ENCODE measurements at places on chromosomes 2 and 18. TPM values are rescaled to one million over a fixed set of nuclear protein-coding genes. Genes with fewer than 3 reads are reported as not detected.

The RAB10 gene
- 94.1 TPM for total RNA-seq

DNA sequence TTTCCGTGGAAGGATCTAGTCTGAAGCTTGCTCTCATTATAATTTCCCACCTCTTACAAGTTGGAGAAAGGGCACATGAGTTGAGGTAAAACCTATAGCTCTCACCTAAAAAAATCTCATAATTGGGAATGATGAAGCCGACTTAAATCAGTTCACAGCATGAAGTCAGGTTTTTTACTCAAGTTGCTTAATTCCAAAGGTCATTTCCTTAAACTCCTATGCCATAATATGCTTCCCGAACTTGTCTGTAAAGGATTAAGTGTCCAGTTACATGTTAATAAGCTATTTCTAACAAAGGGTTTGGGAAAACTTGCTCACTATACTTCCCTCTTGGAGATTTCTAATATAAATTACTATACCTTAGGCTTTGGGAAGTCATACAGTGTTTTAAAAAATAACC is 481.2 kb downstream of the NUP35 start:
- DNase-seq = no peak

- no peak for DNase-seq
Measured at GRCh38 chr2:202149155-202149762, 76.2 kb downstream of the KIAA2012 start.

DNA sequence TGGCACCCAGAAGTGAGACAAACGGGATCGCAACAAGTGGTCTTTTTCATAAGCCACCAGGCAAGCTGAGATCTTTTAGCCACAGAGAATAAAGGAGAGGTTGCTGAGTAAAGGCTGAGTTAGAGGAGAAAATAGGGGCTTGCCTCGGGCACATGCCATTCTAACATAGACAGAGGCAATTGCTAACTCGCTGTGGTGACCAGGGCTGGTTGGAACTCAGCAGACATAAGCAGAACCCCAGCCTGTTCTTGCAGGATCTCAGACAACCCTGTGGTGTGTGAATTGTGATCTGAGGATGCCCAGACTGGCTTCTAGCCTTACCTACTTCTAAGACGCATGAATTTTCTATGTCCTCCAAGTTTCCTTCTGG is 300.2 kb downstream of the CDCA7 start:
- DNase-seq = no peak

GRCh38 chr2:9738535-9739496 is 104.5 kb upstream of the TAF1B start:
- DNase-seq = no peak

DNA sequence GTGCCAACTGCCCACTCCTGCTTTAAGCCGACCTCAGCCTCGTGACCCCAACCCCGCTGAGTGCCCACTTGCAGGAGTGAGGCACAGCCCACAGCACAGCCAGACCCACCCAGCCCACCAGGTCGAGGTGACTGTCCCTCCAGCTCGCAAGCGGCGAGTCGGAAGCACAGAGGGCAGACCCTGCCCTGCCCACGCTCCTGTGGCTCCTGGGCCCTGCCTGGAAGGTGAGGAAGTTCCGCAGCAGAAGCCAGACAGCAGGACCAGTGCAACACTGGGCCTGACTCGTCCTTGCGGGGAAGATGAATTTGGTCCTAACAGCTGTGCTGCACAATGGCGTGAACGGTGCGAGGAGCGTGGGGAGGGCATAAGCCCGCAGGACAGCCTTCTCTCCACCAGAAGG is 9.9 kb downstream of the DTYMK start:
- no peak for DNase-seq

GRCh38 chr18:62741118-62741566 is 25.8 kb downstream of the PHLPP1 start:
- DNase-seq = peak; percentile 92

GRCh38 chr2:7621018-7621814 is 704.0 kb downstream of the RNF144A start:
- DNase-seq = no peak

DNA sequence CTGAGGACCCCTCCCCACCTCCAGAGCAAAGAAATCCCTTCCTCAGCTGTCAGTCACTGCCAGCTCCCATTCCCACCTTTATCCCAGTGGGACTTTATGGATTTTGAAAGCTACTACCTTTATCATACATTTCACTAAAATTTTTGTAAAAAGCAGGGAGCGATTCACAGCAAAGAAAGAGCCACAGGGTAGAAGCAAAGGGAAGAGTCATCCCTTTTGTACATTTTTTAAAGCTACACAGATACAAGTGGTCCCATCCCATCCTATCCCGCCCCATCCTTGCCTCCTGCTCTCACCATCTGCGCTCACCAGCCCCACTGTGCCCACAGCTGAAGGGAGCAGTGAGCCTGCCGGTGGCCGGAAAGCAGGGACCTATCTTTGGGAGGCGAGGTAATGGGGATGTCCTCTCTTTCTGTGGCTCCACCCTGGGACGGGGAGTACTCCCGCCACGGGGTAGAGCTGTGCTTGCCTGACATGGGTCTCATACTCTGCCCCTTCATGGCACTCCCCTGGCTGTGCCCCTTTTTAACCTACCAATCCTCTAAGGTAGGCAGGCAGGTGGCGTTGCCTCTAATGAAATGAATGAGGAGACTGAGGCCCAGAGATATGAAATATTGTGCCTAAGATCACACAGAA is 13.2 kb downstream of the SH2D6 start:
- no peak for DNase-seq

DNA sequence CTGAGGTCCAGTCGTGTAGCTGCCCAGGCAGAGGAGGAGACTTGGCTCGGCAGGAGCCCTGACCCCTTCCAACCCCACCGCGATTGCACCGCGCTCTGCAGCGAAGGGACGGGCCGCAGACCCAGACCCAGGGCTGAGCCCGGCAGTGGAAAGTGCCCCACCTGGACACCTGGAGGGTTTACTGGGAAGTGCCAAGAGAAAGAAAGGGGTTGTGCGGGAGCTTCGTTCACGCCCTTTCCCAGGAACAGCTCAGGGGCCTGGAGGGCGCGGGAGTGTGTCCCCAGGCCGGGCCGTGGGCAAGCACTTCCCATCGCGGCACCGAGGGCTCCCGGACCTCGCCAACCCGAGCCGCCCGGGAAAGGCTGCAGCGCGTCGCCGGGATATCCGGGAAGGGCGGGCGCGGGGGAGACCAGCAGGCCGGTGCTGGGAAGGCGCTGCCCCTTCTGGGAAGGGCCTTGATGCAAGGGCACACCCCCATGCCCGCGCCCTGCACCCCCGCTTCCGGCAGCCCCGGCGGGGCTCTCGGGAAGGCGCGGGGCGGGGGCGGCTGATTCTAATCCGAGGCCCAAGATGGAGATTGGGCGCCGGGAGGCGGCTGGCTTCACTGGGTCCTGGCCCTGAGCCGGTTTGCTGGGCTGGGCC is 36.1 kb upstream of the MRPL33 start:
- peak; percentile 67 for DNase-seq

The MLPH gene
- 8.2 TPM for total RNA-seq

DNA sequence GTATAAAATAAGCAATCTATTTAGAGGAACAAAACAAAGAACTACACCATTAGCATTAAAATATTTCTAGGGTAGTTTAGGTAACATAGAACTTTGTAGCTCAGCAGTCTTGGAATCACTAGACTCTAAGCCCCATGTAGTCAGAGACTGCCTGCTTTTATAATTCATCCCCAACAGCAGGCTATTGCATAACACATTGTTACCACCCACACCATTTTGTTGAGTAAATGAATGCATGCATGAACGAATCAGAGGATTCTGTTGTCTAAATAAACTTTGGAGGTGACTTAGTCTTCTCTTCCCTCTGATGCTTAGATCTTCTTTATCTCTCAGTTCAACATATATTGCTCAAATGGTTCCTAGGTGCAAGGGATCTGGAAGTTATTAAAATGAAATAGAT is 167.6 kb upstream of the TNP1 start:
- peak; percentile 28 for DNase-seq

The GALNT3 gene
- 0.66 TPM for total RNA-seq

- DNase-seq = no peak
Measured at GRCh38 chr18:74459889-74460288, 2.8 kb upstream of the DIPK1C start.

The OSBPL6 gene
- total RNA-seq = 2.1 TPM

DNA sequence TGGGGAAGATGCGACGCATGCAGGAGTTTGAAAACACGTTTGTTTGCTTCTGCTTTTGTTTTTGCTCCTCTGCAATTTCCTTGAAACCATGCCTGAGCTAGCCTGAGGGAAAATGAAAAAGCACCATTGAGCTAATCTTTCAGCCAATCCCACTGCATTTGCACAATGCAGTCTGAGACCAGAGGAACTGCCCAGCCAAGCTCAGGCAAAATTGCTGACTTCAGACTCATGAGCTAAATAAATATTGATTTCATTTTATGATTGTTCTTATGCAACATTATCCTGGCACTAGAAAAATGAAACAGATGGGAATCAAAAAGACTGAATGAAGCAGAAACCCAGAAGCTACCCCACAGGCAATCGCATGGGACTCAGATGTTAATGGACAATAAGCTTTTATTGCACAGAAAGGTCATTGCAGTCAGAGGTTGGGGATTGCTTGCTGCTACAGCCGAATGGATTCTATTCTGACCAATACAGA is 37.0 kb downstream of the TPRKB start:
- DNase-seq = no peak

The QPCT gene
- total RNA-seq = 3.9 TPM

DNA sequence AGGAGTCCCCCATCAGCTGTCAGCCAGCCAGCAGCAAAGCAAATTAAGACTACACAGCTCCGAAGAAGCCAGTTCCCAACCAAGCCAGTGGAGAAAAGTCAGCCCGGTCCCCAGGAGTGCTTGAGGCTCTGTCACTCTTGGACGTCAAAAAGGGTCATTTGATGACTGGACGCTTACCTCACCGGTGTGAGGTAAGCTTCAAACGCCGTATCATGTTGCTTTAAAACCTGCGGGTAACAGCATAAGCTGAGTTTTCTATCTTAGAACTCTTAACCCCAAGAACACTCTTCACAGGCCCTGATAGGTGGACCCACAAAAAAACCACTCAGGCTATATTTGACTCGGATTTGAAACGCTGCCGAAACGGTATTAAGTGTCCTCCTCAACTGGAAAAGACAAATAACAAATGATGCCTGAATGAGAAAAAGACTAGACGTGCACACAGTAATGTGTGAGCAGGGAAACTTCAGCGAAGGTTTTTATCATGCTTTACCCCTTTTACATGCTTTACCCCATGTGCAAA is 682 bp upstream of the LNPK start:
- DNase-seq = peak; percentile 24

- DNase-seq = no peak
Measured at GRCh38 chr2:2707206-2707991, 376.3 kb upstream of the MYT1L start.

DNA sequence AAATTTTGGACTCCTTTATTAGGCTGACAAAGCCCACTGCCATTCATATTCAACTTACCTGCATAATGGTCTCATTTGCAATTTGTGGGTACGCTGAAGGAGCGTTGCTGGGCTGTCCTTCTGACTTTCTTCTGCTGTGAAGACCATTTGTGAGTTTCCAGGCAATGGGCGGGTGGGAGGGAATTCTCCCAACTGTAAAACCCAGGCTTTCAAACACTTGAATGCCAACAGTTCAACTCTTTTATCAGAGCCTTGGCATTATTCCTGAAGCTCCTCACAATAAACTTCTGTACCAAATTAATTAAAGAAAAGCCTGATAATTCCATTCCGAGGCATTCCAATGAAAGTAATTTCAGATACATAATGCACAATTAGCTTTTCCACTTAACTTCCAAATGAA is 35.2 kb upstream of the GPR39 start:
- DNase-seq = no peak

The RNU2-63P gene
- 268 TPM for total RNA-seq

The DES gene
- total RNA-seq = 69.3 TPM

GRCh38 chr2:106065268-106065982 is 128.7 kb downstream of the UXS1 start:
- DNase-seq = no peak

DNA sequence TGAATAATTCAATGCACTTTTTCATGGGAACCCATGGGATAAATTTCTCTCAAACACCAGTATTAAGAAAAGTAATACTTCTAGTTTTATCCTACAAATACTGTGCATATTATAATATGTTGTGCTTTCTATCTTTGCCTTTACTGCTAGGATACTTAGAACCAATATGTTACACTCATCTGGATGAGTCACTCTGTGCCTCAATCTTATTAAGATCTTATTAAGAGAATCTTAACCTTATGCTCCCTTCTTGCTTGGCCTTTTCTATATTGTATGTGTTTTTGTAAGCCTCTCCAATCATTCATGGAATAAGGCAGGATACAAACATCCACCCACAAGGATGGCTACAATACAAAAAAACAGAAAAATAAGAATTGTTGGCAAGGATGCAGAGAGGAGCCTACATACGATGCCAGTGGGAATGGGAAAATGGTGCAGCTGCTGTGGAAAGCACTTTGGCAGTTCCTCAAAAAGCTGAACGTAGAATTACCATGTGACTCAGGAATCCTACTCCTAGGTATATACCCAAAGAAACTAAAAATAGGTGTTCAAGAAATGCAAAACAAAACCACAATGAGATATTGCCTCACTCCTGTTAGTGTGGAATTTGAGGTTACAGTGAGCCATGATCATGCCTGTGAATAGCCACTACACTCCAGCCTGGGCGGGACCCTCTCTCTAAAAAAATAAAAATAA is 10.7 kb upstream of the TWSG1 start:
- DNase-seq = peak; percentile 64

- DNase-seq = no peak
Measured at GRCh38 chr2:130169896-130170295, 11.5 kb downstream of the SMPD4 start.

DNA sequence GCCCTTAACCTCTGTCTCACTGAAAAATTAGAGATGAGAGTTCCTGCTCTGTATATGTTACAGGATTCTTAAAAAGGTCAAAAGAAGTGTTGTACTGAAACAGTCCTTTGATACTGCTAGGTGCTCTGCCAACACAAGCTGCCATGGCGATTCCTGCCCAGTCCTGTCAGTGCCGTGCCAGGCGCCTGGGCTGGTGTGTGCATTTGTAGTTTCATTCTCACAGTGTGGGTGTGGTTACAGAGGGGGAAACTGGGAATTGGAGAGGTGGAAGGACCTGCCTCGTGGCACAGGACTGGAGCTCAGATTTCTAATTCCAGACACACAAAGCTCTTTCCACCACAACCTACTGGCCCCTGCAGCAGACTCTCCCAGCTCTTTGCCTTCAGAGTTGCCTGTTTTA is 122.3 kb upstream of the RAB6C start:
- DNase-seq = no peak

DNA sequence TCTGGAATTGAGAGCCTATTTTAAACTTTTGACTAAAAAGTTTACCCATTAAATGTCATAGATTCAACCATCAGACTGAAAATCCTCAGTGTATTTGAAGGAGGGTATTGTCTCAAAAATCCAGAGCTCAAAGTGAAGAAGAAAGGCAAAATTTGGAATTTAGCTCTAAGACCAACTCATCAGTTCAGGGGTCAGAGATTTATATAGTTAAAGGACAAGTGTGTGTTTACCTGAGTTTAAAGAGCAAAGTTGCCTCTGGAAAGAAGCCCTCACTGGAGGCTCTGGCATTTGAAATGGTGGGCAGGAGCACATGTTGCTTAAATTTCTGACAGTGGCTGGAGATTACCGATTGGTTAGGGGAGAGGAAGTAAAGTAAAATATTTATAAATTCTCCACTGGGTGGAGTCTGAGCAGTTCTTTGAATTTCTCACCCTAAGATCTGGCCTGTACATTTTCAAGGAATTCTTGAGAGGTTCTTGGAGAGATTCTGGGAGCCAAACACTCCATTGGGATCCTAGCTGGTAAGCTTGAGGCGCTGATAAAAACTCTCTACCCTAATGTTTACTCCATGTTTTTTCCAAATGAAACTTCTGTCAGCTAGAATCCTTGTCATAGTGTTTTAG is at the start of gene KYNU:
Gene KYNU, plus strand, starts transcription at position 449 of the 623 bp plus-strand sequence. CDS start 7,704 bp downstream, outside the sequence.
- DNase-seq = peak; percentile 39

All from fibroblast of lung (primary cell).